ENCODE measurements at places on chromosomes 12 and 14.
A peak's percentile ranks its signal among the peaks of the same experiment; 100 is the strongest.

GRCh38 chr12:2833810-2834209 is 1.0 kb downstream of the NRIP2 start:
- no peak for DNase-seq

- no peak for DNase-seq
Observed at GRCh38 chr14:104081951-104082464, 3.5 kb upstream of the ASPG start.

DNA sequence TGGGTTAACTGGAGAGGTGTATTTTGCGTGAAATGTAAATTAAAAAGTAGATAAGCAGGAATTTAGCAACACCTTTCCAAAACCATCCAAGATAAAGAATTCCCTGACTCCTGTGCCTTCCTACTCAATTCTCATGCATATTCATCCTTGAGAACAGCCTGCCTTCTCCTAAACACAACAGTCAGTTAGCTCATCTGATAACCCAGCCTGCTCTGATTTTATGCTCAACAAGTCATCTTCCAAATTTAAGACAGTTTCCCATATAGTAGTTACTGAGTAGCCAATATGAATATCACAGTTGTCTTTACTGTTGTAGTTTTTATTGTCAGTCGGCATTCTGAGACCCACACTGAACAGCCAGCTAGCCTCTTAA is 27.1 kb downstream of the CPNE8 start:
- no peak for DNase-seq

DNA sequence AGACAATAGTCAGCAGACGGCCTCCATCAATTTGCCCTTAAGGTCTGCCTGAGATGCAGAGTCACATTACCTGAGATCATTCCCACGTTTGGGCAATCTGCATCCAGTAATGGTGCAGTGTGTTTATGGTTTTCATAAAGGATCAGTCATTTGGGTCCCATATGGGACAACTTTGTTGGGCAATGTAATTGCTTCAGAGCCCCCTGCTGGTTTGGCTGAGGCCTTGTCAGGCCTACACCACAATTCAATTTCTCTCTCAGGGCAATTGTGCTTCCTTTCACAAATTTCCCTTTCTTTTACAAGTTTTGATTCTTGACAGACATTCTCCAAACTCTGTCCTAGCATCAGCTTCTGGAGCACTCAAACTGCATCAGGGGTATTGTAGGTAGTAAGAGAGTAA is 191.2 kb upstream of the SSTR1 start:
- DNase-seq: peak; percentile 38

DNA sequence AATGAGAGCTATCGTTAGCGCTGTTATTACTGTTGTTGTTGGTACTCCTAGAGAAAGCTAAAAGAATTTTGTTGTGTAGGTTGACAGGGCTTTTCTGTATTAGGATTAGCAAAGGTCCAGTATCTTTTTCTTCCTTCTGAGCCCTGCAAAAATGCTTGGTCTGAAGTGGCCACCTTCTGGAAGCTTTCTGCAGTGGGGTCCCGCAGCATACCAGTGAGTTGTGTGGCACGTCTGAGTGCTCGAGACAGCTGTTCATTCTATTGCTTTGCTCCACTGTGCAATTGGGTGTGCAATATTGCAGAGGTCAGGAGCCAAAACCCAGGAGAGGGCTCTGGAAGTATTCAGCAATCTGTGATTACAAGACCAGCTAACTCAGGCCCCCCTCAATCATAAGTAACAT is 57.1 kb downstream of the CCDC60 start:
- DNase-seq: peak; percentile 62

GRCh38 chr14:72850360-72850759 is 43.5 kb downstream of the DPF3 start:
- no peak for DNase-seq

DNA sequence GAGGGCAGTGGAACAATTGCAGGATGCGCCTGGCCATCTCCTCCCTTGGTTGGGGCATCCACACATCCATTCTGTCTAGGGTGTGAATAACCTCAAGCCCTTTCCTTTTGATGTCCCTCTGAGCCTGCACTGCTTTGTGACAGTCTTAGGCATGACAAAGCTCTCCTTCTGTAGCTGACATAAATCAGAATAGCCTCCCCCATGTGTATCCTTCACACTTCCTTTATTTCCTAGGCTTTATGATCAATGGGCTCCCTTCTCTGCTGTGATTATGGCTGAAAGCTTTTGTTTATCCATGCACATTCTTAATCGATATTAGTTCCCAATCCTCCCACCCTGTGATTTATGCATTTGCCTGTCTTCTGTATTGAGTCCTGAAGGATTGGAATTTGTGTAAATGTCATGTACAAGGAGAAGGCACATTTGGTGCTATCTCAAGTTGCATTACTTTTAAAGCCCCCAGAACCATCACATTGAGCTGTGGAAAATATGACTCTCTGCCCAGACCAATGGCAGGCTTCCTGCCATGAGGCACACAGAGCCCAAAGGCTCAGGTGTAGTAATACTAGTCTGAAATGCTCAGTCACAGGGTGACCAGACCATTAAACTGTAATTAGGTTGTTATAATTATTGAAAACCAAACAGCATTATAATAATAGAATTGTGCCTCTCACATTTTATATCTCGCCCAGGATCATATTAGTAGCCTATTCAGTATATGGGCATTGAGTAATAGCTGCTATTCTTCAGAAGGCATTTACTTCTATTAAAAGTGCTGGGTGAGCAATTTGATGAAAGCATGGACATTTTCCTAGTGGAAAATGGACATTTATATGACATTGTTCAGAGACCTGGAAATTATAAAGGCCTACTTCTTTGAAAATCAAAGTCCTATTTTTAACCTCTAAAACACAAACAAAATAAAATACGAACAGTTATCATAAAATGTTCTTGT is 14.0 kb downstream of the EMP1 start:
- no peak for DNase-seq

GRCh38 chr12:48388460-48388859 is 37.7 kb upstream of the ZNF641 start:
- DNase-seq: no peak

DNA sequence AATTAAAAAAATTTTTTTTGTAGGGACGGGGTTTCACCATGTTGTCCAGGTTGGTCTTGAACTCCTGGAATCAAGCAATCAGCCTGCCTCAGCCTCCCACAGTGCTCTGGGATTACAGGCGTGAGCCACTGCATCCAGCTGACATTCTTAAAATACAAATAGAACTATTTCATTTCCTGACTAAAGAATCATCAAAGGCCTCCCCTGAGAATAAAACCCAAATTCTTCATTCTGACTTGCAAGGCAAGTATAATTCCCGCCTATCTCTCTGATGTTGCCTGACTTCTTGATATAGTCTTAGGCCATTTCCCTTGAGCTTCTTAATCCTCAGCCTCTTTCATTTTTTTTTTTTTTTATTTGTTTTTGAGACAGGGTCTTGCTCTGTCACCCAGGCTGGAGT is 4.4 kb upstream of the BICD1 start:
- no peak for DNase-seq

GRCh38 chr12:65323070-65323469 is 44.6 kb downstream of the MSRB3 start:
- no peak for DNase-seq

DNA sequence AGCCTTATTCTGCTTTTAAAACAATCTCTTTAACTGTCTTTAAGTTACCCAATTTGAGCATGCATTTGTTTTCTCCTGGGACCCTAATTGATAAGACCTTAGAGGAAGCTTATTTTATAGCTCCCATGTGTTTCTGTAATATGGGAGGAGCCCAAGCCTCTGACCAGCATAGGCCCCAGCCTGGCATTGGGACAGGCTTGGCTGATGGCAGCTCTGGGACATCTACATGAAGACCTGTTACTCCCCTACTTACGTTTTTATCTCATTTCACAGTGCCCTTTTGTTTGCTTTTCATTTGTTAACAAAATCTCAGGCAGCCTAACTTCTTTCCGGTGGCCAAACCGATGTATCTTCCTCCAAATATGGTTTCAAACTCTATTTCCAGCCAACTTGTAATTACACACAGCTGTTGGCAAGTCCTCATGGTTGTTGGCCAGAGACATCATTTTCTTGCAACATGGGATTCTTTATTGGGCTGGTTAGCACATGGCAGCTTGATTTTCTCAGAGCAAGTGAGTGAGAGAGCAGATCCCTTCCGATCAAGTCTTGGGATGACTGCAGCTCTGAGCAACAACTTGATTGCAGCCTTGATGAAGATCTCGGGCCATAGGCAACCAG is 1117.5 kb downstream of the AACS start:
- DNase-seq: no peak

DNA sequence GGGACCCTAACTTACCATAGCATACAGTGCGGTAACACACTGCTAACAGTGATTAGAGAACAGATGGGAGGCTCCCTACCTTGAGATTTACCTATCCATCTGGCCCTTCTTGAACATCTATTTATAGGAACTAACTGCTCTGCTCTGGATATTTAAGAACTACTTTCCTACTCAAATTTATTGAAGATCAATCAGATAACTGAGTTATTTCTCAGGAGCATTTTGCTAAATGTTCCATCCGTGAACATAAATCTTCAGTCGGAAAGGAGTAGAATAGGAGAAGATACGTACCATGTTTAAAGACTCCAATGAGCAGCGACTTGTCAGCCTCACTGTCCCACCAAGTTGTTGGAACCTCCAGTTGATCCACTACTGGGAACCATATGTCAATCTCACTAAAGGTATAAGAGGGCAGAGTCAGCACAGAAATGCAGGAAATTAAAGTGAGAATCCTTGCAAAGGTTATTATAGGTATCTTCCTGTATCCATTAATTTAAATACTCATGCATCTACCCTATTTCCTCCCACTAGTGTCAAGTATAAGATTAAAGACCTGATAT is 15.6 kb upstream of the SUPT16H start:
- DNase-seq: peak; percentile 33

GRCh38 chr12:123134271-123134671 is 16.6 kb downstream of the PITPNM2 start:
- DNase-seq: no peak

DNA sequence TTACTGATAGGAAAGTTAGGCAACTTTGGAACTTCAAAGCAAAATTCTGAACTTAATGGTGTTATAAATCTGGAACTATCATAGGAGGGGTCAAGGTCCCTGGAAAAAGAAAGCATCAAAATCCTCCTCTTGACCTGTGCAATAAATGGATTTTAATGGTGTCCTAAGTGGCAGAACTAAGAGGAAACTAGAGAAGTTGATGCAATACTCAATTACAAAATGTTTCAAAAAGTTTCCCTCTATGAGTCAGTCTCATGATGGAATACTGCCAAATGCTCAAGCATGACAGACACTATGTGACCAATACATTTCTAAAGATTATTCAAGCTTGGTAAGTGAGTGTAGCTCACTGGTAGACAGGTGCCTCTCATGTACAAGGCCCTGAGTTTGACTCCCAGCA is 47.7 kb upstream of the ERGIC2 start:
- DNase-seq: no peak

GRCh38 chr14:95533391-95533821 is 1.4 kb upstream of the GLRX5 start:
- DNase-seq: peak; percentile 89

DNA sequence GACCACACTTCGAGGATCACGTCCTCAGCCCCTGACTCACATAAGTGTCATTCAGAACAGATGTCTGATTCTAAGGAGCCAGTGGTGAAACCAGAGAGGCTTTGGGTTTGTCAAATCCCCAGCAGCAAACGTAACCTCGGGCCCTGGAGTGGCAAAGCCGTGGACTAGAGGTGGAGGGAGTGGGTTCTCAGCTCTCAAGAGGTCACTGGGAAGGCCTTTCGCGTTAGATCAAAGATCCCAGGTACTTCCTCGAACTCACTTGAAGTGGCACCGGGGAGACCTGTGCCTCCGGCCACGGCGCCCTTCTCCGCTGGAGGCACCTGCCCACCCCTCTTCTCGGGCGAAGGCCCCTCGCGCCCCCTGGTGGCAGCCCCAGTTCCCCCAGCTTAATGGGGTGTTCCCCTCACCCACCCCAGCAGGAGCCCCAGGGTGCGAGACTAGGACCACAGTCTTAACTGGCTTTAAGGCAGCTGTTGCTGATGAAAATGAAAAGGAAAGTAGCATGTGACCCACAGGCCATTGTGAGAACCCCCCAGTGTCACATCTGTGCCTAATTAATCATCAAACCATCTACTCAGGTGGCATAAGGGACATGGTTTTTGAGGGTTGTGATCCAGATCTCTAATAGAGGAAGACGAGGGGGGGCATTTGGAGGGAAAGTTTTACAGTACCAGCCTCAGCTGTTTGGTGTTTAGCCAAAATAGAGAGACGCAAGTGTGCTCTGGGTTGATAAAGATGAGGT is 672 bp upstream of the ESR2 start:
- peak; percentile 97 for DNase-seq

- no peak for DNase-seq
Observed at GRCh38 chr12:57632073-57632957, 686 bp downstream of the B4GALNT1 start.

DNA sequence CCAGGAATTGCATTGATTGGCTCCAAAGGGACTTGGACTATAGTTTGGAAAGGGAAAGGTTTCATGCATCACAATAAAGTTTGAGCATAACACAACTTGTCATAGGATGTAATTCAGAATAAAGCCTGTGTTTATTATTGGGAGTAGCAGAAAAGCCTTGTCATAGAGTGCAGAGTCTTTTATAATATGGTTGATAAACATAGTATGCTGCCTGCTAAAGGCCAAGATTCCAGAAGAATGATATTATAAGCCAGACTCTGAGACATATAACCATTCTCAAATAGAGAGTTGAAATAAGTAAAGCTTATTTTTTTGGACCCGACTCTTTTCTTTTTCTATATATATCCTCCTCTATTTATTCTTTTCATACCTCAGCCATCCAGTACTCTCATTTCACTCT is 207.3 kb downstream of the LRIG3 start:
- DNase-seq: no peak

- DNase-seq: no peak
Observed at GRCh38 chr12:110002676-110003515, 3.7 kb downstream of the ANKRD13A start.

GRCh38 chr12:43899574-43899973 is 63.7 kb downstream of the TMEM117 start:
- DNase-seq: no peak

DNA sequence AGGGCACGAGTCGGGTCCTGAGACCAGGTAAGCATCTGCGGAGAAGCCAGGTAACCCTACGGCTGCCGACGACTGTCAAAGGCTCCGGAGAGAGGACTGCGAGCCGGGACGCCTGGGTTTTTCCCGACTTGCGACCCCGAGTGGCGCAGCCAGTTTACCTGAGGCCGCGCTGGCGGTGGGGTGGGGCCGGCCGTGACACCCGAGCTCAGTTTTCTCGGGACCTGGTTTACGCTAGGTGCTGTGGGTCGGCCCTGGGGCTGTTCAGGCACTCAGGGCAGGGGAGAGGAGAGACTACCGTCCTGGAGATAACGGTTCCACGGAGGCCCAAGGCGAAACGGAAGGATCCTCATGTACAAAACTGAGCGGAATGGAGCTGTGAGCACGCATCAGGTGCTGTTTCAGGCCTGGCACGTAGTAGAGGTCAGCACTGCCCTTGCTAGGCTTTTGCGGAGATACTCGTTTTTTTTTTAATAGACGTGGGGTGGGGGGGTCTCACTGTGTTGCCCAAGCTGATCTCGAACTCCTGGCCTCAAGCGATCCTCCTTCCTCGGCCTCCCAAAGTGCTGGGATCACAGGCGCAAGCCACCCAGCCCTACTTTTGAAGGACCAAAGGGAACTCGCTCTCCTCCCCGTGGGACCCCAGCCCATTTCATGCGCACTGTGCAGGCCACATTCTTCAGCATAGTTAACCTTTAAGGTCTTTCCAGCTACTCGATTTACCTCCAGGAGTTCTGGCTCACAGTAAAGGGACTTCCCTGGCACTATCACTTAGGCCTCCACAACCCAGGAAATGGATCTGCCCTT is 471 bp downstream of the MTRFR start:
- peak; percentile 23 for DNase-seq

GRCh38 chr14:102418169-102418852 is 55.6 kb downstream of the TECPR2 start:
- DNase-seq: no peak
